ENCODE measurements at places on chromosomes 7 and 10.
A peak's percentile ranks its signal among the peaks of the same experiment; 100 is the strongest.

GRCh38 chr10:12980713-12981306, 20.7 kb downstream of the CCDC3 start:
- DNase-seq: no peak

GRCh38 chr10:63462442-63462841, 3.3 kb downstream of the JMJD1C start:
- no peak for DNase-seq

GRCh38 chr7:88132725-88133124, 87.1 kb downstream of the SRI start:
- no peak for DNase-seq

DNA sequence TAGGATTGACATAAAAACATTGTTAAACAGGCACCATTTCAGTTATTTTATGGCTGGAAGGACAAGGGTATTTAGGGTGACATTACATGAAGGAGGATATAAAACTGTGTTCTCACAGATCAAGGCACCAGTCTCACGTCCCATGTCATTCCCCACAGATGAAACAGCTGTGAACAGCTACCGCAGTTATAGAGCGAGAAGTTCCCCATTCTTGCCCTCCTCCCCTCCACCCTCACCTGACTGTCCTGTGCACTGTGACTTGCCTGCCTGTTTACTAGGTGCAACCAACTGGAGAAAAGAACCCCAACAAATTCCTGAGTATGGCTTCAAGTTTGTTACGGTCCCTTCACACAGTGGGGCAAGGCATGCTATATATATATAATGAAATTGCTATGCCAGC, 141.6 kb downstream of the SND1 start:
- no peak for DNase-seq

GRCh38 chr7:151893405-151893923, 16.5 kb upstream of the PRKAG2 start:
- DNase-seq: no peak

DNA sequence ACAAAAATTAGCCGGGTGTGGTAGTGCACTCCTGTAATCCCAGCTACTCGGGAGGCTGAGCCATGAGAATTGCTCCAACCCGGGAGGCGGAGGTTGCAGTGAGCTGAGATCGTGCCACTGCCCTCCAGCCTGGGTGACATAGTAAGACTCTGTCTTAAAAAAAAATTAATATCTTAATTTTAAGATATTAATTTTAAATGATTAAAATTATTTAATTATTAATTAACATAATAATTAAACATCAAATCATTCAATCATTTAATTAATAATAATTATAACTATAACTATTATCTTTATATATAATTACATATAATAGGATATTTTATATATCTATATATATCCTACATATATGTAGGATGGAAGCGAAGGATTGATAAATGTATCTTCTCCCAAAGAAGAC, 1.8 kb upstream of the HK1 start:
- no peak for DNase-seq

GRCh38 chr10:17029581-17030271, 99.9 kb downstream of the CUBN start:
- DNase-seq: no peak

DNA sequence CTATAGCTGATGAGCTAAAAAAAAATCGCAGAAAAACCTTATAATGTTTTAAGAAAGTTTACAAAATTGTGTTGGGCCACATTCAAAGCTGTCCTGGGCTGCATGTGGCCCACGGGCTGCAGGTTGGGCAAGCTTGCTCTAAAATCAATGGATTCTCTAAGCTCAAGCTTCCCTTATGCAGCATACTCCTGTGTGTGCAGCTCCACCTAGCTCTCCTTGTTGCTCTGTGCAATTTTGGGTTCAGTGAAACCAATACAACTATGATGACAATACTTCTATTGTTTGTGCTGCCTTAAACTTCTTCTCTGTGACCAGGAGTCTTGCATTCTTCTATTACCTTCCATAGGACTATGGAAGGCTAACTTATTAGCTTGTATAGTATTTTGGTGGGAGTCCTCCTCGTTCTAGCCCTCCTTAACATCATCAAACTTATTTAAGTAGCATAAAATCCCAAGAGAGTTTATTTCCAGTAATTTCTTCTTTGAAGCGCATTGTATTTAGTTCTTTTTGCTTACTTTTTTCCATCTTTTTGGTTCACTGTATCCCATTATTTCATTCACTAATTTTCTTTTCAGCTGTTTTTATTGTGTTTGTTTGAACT, 170.9 kb upstream of the SMIM30 start:
- no peak for DNase-seq

- peak; percentile 26 for DNase-seq
These were observed 2.0 kb upstream of the KIF11 start for GRCh38 chr10:92590623-92591549.

- DNase-seq: no peak
These were observed 39.4 kb downstream of the AOC1 start for GRCh38 chr7:150891740-150892139.

DNA sequence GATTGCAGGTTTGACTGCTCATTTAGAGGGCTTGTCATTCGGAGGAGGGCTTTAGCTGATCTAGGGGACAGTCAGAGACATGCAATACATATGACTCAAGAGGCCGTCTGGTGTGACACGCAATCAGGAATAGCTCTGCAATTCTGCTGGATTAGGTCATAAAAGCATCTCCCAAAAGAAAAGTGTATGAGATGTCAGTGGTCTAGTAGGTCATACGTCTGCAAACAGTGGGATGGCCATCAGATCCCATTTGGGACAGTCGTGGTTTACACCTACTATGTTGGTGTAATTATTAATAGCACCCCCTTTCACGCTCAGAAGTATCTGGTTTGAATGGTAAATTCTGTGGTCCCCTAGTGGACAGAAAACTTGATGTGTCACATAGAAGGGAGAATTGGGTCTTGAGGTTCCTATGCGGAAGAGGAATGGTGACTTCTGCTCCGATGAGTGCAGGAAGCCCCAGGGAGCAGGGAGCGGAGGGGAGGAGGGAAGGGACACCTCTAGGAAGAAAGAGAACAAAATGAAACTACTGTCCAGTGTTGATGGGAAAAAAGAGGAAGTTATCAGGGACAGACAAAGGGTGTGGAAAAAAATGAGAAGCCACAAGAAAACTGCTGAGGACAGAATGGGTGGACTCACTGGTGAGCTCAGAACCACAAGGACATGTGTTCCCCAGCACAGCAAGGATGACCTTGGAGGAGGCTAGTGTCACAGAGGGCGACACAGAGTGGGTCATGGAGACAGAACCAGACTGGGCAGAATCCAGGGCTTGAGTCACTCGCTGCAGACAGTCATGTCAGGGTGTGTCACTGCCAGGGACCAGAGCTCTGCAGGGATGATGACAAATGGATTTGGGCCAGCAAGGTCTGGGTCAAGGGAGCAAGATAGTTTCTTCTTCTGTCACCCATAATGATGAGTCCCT, 59.9 kb downstream of the MAP3K8 start:
- DNase-seq: no peak

GRCh38 chr7:151459726-151460473, 20.0 kb upstream of the CRYGN start:
- DNase-seq: peak; percentile 44

- no peak for DNase-seq
These were observed 1.3 kb upstream of the RET start for GRCh38 chr10:43075612-43076003.

DNA sequence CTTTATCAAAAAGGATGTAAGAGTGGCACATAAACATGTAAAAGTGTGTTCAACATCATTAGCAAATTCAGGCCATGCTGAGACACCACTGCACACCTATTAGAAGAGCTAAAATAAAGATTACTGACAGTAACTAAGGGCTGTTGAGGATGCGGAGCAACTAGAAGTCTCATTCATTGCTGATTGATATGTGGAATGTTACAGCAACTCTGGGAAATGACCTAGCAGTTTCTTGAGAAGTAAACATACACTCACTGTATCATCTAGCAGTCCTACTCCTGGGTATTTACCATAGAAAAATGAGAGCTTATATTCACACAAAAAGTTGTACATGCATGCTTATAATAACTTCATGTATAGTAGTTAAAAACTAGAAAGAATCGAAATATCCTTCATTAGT, 77.3 kb downstream of the CCSER2 start:
- no peak for DNase-seq

DNA sequence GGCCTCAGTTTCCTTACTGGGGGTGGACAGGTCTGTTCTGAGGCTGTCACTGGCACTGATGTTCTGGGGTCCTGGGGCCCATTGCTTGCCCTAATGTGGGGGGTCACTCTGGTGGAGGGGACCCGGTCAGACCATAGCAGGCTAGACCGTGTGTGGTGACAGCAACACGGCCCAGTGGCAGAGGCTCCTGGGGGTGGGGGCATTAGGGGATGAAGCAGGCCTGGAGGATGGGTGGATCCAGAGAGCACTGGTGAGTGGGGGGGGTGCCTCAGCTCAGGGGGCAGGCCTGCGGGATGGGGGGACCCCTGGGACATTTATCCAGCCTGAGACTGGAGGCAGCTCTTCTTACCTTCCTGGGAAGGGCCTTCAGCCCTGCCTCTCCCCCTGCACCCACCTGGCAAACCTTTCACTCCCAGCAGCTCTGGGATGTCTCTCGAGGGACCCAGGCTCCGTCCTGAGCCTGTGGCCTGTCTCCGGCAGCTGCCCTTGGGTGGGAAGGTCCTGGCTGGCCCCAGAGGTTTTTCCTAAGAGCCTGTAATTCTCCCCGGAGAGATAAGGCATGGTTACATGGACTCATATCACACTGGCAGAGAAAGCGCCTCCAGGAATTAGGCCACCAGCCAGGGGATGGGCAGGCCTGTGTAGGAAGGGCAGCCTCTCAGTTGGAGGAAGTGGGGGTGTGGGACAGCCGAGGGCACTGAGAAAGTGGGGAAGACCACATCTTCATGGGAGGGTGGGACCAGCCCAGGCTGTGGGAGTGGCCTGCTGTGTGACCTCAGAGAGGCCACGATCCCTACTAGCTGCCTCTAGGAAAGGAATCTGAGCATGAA, 147.7 kb downstream of the UBE2H start:
- DNase-seq: no peak

GRCh38 chr10:71772832-71773220, 494 bp downstream of the VSIR start:
- DNase-seq: no peak

DNA sequence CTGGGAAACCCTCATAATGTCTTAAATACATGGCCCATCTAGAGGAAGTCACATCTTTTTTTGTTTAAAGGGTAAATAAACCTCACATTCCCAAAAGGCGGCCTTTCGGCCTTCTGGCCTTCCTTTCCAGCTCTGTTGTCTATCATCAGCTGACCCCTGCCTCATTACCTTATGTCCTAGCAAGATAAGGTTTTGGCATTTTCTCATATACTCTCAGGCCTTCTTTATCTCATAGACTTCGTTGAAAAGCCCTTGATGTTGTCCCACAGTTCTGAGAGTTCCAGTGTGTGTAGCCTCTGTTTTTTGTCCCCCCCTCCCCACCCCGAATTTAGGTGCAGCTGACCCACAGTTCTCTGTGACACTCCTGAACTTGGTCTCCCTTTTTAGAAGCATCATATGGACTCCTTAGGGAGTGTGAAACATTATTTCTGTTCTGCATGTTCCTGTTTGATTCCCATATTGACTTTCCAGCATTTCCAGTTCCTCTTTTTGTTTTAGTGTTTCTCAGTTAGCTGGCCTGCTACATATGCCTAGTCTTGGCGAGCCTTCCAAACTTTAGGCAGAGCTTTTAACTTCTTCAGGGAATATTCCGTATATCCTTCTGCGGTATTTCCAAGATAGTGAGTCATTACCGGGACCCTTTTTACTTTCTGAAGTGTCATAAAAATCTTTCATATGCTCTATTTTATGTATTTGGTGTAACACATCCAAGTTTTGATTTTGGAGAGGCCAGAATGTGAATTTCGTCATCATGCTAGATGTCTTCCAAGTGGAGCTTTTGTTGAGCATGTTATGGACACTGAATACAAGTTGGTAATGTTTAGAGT, 138.5 kb downstream of the LRRC4 start:
- no peak for DNase-seq

- peak; percentile 14 for DNase-seq
These were observed 177.6 kb upstream of the NAMPT start for GRCh38 chr7:106462365-106462859.

- no peak for DNase-seq
These were observed 2.1 kb upstream of the XRCC2 start for GRCh38 chr7:152677808-152678670.

- DNase-seq: no peak
These were observed 1025.0 kb upstream of the CELF2 start for GRCh38 chr10:9992661-9993060.

DNA sequence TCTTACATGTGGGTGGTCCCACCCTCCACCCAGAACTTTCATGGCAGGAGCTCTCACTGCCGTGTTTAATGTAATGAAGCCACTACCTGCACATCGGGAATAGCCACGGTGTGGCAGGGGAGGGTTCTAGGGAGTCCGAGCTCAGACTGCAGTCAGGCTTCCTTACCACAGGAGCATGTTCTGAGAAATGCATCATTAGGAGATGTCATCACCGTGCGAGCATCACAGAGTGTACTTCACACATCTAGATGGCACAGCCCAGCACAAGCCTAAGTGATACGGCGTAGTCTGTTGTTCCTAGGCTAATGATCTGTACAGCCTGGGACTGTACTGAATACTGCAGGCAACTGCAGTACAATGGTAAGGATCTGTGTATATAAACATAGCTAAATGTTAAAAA, 153.0 kb upstream of the LANCL2 start:
- no peak for DNase-seq

DNA sequence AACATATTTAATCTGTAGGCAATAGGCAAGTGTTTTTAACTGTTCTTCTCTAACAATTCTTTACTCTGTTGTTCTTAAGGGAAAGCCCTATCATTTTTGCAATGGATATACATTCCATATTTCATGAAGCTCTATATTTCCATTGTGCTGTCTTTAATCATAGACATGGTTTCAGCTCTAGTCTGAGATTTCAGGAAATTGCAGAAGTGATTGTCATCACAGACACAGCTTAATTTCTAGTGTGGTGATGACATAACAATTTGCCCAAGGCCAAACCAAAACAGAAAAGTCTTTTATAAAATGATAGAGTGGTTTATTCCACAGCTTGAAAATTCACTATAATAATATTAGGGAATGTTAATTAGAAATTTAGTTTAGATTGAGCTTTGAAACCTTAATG, 494.1 kb upstream of the SEMA3A start:
- DNase-seq: no peak

GRCh38 chr7:111262293-111263116, 171.6 kb downstream of the LRRN3 start:
- no peak for DNase-seq

DNA sequence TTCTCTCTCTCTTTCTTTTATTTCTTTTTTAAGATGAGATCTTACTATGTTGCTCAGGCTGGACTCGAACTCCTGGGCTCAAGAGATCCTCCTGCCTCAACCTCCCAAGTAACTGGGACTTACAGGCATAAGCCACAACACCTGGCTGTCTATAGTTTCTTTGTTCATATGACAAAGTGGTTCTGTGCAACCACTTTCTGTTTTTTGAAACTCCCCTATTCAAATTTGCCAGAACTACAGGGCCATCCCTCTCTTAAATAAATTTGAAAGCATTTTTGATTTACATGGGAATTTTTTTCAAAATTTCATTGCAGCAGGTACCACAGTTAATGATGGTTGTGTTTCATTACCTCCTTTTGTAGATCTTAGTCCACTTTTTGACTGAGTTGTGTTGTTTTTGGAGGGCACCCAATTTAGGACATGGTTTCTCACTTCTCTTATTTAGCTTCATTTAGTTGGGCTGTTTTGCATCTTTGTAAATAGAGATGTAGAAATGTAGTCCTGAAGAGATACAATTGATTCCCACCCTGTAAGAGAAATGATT, 119.2 kb downstream of the LRRC4 start:
- DNase-seq: no peak

- no peak for DNase-seq
These were observed 133.2 kb downstream of the CAMK1D start for GRCh38 chr10:12482587-12482986.

GRCh38 chr7:39634478-39634805, 11.1 kb downstream of the RALA start:
- no peak for DNase-seq
